ENCODE measurements at places on chromosomes 5 and 9.

- DNase-seq, result no peak
Observed at GRCh38 chr9:136671646-136672430, 9.1 kb downstream of the EGFL7 start.

GRCh38 chr9:134693011-134693410 lies 51.4 kb downstream of the COL5A1 start:
- no peak for DNase-seq

- DNase-seq, result no peak
Observed at GRCh38 chr5:141857226-141857625, 21.0 kb downstream of the PCDH1 start.

GRCh38 chr5:54673523-54674225 lies 156.1 kb downstream of the SNX18 start:
- DNase-seq, result no peak

DNA sequence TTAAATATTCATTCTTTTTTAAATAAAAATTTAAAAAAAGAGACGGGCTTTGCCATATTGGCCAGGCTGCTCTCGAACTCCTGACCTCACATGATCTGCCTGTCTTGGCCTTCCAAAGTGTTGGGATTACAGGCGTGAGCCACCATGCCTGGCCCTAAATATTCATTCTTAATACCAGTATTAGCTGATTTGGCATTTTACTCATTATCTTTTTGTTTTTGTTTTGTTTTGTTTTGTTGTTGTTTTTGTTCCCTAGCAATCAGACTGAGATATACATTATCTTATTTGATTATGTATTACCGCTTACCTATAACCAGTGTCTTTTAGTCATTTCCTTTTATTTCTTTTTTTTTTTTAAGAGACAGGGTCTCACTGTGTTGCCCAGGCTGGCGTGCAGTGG lies 37.9 kb downstream of the RNF44 start:
- no peak for DNase-seq

DNA sequence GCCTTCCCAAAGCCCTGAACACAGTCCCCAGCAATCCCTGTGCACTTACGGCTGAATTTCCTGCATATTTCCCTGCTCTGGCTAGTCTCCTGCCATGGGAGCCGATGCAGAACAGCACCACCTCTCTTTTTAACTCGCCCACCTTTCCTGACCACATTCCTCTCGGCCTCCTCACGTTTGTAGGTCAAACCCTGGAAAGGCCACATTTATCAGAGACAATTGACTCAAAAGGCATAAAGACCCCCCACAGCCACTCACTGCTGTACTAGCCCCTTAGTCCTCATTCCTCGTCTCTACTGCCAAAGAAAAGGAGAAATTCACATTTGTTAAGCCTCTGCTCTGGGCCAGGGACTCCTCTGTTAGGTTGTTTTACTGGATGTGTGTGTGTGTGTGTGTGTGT lies 43.6 kb downstream of the ENC1 start:
- DNase-seq, result no peak

GRCh38 chr9:134764473-134765269 lies 115.9 kb upstream of the FCN2 start:
- DNase-seq, result no peak

DNA sequence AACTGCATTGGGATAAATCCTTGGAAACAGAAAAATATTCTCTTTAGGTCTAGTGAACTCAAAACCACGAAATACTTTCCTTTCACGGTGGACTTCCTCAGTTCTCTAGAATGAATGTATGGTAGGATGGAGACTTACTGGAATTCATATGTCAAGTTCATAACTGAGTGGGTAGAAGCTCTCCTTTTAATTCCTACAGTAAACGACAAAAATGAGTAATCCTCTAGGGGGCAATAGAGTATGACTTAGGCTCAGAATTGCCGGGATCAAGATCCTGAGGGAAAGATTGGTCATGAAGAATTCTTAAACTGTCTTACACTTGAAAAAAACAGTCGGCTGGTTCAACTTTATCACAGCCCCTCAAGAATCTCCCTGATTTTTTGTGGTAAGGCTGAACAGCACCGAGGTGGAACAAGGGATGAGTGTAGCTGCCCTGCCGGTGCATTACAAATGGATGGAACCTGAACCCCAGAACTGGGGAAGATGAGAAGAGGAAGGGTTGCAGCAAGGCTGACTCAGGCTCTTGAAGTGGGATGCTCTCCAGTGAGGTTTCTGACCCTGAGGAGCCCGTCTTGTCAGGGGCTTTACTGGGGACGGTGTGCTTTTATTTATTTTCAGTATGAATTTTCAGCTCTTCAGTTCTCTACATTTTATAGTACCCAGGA lies 14.0 kb upstream of the LOX start:
- DNase-seq, result no peak

- DNase-seq, result no peak
Observed at GRCh38 chr5:138875946-138876345, 811 bp upstream of the LRRTM2 start.

GRCh38 chr9:78368236-78368635 lies 71.3 kb downstream of the PSAT1 start:
- DNase-seq, result no peak

DNA sequence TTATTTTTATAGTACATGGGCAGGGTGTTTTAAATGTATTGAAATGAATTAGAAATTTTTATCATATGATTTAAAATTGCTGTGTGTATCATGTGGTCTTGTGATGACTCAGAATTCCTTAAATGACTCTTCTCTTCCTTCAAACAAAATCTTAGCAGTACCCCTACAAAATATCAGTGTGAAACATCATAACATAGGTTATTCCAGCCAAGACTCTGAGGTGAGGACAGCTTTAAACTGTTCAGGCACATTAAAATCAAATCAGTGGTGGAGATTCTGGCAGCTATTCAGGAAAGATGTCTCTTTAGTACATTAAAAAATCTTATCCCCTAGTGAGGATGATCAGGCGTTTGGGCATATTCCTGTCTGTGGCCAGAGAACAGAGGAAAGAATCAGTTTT lies 174.0 kb downstream of the MAN2A1 start:
- DNase-seq, result no peak

GRCh38 chr9:105679257-105680022 lies 14.9 kb upstream of the TMEM38B start:
- no peak for DNase-seq

GRCh38 chr9:131641618-131642495 lies 96.5 kb downstream of the PRRT1B start:
- no peak for DNase-seq

GRCh38 chr5:493758-494157 lies 30.5 kb downstream of the SLC9A3 start:
- DNase-seq, result no peak
